Stimulated activated CD8-positive, alpha-beta memory T cell treated with anti-CD3 and anti-CD28 coated beads, Interleukin-2, amount 100 ng/mL, for 48 hours (primary cell): ENCODE measurements at places on chromosomes 16 and 17.

GRCh38 chr17:27608328-27609230, 22.4 kb upstream of the LGALS9 start:
- no peak for DNase-seq

GRCh38 chr17:43665937-43666236, 4.2 kb upstream of the MEOX1 start:
- no peak for DNase-seq

- DNase-seq: no peak
These were observed 4.6 kb upstream of the SLC12A3 start for GRCh38 chr16:56860226-56861020.

- no peak for DNase-seq
These were observed 21.7 kb downstream of the PRMT7 start for GRCh38 chr16:68332411-68333121.

GRCh38 chr16:73886426-73886825, 410.2 kb upstream of the PSMD7 start:
- DNase-seq: no peak

GRCh38 chr16:55398762-55399161, 74.8 kb downstream of the IRX6 start:
- no peak for DNase-seq
